GM20000 (cell line): ENCODE measurements at places on chromosomes 1 and 21.
A peak's percentile ranks its signal among the peaks of the same experiment; 100 is the strongest.

DNA sequence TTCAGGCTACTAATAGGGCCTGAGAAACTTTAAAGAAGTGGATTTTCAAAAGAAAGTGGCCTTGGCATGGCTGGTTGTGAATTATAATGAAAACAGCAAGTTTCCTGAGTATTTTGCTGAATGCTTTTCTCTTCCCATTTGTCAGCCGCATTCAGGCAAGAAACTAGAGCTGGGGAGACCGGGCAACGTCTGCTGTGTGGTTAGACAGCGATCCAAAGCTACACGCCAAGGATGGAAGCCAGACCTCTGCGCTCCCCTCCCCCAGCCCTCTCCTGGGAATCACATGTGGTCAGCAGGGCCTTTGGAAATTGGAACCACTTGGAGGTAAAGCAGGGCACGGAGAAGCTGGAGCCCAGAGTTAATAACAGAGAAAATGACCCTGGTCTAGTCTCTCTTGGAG is 114.1 kb upstream of the CD34 start:
- no peak for DNase-seq

DNA sequence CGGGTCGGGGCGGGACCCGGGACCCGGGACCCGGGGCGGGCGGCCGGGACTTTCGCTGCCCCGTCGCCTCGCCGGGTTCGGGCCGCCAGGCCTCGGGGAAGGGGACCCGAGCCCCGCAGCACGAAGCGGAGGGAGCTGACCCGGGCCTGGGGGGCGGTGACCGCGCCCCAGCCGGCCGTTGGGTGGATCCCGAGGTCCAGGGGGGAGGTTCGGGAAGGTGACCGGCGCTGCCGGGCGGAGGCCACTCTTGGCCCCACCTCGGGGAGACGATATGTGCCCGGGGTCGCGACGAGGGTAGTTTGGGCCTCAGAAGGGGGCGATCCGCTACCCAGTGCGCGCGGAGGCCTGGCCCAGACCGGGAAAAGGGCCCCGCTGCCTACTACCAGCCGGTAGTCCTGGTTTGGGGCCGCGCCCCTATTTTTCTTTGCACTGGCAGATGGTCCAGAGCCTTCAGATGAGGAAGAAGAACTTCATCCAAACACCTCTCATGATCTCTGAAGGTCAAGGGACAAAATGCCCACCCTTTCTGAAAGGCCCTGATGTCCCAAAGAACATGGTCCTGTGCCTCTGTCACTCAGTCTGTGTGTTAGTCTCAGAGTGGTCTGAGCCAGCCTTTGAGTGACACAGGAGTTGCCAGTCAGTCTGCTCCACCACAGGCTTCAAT is 766 bp downstream of the AGO4 start:
- DNase-seq, result peak; percentile 35

DNA sequence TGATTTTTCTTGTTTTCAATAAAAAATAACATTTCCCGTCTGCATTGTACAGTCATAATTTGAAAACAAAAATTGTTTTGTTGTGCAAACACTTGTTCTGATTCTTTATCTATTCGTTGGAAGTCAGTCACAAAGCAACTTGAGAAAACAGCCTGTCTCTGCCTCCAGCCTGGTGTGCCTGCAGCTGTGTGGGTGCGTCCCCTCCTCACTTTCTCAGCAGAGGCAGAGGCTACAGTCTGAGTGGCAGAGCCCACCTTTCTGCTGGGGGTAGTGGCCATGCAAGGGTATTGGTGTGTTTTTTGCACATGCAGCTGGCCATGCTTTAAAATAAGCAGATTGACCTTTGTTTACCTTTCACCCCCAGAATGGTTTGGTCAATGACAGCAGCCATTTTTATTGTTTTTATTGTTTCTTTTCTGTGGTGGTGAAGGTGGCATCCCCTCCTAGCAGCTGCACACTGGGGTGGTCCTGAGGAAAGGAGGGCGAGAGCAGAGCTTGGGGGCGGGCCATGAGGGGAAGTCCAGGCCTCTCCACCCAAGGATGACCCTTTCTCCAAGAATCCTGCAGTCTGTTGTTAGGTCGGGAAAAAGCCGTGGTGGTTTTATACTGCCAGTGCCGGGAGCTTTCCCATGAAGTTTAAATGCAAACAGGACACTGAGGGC is 159.6 kb downstream of the PCBP3 start:
- DNase-seq, result no peak

- DNase-seq, result no peak
Observed at GRCh38 chr1:229445828-229446227, 11.9 kb upstream of the ACTA1 start.

- no peak for DNase-seq
Observed at GRCh38 chr1:220990427-220991339, 111.4 kb downstream of the HLX start.

- DNase-seq, result no peak
Observed at GRCh38 chr1:109658533-109659042, 2.7 kb downstream of the GSTM4 start.

- DNase-seq, result no peak
Observed at GRCh38 chr1:198483006-198483405, 57.5 kb downstream of the ATP6V1G3 start.

DNA sequence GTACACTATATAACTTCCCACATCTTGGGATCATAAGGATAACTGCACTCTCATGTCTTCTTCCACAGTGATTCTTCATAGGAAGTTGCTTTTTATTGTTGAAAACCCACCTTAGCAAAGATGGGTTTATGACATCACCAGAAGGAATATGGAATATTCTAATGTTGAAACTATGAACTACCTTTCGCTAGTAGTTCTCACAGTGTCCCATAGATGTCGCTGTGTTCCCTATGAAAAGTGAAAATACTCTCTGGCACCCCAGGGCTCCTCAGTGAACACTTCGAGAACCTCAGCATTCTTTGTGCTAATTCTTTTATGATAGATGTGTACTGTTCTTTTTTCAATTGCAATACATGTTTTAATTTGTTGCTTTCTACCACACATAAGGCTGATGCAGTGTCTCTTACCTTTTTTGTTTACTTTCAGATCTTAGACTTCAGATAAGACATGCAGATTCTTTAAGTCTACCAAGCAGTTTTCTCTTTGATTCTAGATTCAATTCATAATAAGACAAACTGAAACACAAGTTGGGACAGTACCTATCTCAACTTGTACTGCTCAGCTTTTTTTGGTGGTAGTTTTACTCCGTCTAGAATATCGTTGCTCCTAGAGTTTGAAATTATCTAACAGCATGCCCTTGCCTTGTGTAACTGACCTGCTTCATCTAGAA is 90.8 kb downstream of the GTF2B start:
- DNase-seq, result no peak

DNA sequence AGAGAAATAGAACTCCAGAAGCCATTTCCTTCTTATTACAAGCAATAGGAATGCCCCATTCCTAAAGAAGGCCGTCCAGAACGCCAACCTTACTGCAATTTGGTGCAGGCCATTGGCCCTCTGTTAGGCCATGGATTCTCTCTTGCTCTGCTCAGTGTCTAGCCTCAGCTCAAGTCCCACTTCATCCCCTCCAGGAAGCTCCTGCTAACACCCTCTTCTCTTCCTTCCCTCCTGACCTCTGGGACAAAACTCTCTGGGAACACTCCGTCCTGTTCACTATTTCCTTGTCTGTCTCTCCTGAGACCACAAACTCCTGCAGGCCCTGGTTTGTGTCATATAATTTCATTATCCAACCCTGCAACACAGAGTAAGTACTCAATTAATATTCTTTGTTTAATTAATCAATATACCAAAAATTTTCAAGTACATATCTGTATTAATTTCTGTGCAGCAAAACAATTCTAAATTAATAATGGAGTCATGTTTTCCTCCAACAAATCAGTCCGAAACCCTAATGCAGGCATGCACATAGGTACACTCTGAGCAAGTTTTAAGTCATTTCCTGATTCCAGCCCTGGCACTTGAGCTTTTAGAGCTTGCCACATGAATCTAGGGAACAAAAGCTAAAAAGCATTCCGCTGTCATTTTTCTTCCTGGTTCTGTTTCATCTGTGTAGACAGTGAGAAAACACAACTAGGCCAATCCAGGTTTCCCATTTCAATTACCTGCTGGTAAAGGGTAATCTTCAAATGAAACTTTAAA is 245.3 kb downstream of the SETD4 start:
- DNase-seq, result no peak

DNA sequence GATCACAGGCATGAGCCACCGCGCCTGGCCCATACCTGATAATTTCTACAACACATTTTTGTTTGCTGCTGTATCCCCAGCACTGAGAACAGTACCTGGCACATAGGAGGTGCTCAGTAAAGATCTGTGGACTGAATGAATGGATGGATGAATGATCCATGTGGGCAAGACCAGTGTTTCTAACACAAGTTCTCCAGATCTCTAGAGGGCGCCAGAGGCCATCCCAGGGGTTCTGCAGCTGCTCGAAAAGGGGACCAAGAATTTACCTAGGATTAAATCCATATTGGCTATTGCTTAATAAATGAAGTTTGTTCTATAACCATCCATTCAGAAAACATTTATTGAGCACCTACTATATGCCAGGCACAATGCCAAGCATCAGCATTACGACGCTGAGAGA is 167.7 kb downstream of the ACTL8 start:
- DNase-seq, result peak; percentile 30

DNA sequence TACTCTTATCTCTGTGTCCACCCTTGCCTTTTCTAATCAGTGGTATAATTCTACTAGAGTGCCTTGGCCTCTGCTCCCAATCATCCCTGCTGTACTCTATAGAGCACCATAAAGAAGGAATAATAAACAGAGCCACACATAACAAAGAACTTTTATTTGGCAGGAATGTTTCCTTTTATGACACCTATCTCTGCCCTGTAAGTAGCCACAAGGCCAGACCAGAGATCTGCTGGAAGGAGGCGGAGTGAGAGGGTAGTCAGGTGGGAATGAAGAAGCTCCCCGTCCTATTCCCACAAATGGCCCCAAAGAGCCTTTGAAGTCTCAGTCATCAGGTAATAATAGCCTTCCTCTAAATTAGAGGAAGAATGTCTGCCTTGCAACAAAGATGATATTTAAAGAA is 32.7 kb downstream of the WLS start:
- no peak for DNase-seq

DNA sequence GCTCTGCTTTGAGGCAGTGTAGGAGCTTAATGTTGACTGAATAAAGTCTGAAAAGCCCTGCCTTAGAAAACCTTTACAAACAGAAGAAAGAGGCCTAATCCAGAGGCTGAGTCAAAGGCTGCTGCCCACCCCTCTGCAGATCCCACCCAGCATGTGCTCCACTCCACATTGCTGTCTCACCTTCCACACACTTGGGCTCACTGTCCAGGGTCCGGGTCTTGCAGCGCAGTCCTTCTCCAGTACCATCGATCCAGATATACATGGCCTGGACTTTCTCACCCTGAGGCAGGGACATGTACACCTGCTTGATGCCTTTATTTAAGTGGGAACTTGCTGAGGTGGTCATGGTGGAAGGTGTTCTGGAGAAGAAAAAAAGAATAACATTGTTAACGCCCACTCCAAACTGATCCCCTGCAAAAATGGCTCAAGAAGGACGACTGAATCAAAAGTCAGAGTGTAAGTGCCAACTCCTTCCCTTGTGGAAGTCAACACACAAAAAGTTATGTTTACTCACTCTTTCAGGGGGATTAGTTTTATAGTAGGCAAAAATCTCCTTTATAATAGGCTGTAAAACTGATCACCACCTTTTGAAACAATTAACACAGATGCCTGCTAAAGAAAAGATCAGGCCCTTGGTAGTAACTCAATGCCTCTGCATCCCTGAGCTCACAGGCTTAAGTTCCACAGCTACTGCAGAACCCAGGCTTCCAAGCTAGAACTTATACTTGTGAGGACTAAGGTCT is 3.0 kb downstream of the GLUL start:
- DNase-seq, result no peak

DNA sequence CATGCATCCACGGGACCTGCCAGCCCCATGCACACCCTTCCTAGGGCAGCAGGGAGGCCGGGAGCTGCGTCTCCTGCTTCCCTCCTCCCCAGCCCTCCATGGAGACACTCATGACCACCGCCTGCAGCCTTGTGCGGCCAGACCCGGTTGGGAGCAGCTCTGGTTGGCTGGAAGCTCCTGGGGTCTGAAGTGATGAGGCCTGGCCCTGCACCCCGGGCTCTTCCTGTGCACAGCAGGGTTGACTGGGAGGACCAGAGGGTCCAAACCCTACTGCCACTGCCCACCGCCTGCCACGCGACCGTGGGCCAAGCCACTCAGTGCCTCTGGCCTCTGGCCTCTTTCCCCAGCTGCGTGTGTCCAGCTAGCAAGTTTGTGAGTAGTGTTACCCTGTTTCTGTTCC is 111.1 kb upstream of the COL6A1 start:
- DNase-seq, result no peak

DNA sequence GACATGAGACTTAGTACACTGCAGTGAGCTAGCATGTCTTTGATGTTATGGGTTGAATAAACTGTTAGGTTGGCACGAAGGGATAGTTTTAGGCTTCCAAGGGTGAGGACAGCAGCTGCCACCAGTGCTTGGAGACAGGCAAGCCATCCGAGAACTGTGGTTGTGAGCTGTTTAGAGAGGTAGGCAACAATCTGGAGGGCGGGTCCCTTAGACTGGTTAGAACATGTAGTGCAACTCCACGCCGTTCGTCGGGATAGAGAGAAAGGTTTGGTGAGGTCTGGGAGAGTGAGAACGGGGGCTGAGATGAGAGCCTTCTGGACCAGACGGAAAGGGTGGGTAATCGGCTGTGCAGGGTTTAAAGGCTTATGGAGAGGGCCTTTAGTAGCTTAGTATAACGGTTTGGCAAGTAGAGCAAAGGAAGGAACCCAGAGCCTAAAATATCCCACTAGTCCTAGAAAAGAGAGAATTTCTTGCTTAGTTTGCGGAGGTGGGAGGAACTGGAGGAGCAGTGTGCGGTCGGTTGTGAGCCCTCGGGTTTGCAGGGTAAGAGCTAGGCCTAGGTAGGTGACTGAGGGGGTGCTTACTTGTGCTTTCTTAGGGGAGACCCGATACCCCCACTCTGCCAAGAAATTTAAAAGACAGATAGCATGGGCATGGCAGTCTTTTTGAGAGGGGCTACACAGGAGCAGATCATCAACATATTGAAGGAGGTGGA is 72.8 kb downstream of the CNST start:
- DNase-seq, result no peak

DNA sequence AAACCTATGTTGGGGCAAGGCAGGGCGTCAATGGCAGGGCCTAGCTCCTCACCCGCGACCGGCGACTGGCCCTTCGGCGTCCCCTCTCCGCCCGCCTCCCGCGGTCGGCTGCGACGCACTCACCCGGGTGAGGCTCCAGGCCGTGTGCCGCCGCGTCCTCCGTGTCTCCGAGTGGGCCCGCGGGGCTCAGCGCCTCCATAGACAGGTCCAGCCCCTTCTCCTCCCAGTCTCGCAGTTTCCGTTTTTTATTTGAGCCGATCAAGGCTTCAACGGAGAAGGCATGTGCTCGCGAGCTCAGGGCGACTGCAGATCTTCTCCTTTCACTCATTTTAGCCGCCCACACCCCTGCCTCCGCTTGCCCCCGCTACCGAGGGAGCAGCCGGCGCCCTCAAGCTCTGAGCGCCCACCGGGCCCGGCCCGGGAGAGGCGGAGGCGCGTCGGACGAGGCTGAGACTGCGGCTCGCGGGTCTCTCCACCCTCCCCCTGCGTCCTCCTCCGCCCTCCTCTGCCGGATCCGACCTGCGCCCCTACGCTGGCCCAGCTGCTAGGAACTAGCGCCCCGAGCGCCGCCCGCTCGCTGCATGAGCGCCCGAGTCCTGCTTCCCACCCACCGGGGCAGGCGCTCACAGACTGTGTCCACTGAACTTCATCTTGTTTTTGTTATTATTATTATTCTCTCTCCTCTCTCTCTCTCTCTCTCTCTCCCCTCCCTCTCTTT is 516 bp downstream of the TBX15 start:
- DNase-seq, result no peak

- DNase-seq, result no peak
Observed at GRCh38 chr1:78718566-78718965, 68.9 kb downstream of the IFI44 start.
